ENCODE measurements at places on chromosomes 5 and 9.
A peak's percentile ranks its signal among the peaks of the same experiment; 100 is the strongest.

- no peak overlapping the region for H3K4me3 ChIP-seq
- no peak for DNase-seq
- H3K27me3 ChIP-seq = no peaks in the 10 kb centered on the region
- no peaks in the 10 kb centered on the region for H3K4me1 ChIP-seq
- H3K27ac ChIP-seq = no peak overlapping the region
- H3K36me3 ChIP-seq = peaks cover 9% of the 10 kb centered on the region
These were observed 35.6 kb downstream of the FCHO2 start for GRCh38 chr5:72991394-72991793.

DNA sequence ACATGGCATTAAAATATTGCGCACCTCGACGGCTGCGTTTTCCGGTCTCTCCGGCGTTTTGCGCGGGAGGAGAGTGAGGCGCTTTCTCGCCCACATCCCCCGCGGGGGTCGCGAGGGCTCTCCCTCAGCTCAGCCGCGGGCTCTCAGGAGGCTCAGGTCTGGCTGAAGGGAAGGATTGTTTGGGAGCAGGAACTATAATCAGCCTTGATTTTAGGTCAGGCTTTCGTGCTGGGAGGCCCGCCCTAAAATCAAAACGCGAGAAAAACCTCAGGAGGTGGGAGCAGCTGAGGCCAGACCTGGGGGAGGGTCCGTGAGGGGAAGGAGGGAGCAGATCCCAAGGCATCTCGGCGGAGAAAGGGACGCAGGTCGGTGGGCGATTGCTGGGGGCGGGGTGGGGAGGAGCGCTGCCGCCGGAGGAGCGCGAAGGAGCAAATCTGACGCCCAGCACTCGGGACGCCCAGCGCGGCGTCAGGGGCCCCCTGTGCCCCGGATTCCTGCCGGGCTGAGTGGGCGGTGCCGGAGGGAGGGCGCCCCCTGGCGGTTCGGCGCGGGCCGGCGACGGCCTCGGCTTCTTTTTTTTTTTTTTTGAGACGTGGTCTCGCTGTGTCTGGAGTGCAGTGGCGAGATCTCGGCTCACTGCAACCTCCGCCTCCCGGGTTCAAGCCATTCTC, 18.7 kb upstream of the RNF130 start:
- H3K36me3 ChIP-seq = peaks cover 4% of the 10 kb centered on the region
- peak; percentile 76 for DNase-seq
- peaks cover 4% of the 10 kb centered on the region for H3K27me3 ChIP-seq
- H3K4me1 ChIP-seq = peaks cover 5% of the 10 kb centered on the region

GRCh38 chr5:180136630-180137381, 65.2 kb upstream of the RNF130 start:
- H3K4me1 ChIP-seq = no peaks in the 10 kb centered on the region
- H3K36me3 ChIP-seq = peaks cover 3% of the 10 kb centered on the region
- H3K4me3 ChIP-seq = no peak overlapping the region
- H3K27ac ChIP-seq = no peak overlapping the region

- H3K4me3 ChIP-seq = peak overlapping the region; percentile 76
- peak overlapping the region; percentile 90 for H3K27ac ChIP-seq
- no peak for DNase-seq
- H3K36me3 ChIP-seq = peaks cover 37% of the 10 kb centered on the region
- no peaks in the 10 kb centered on the region for H3K27me3 ChIP-seq
These were observed 23.9 kb downstream of the B4GALT1 start for GRCh38 chr9:33143241-33143661.

DNA sequence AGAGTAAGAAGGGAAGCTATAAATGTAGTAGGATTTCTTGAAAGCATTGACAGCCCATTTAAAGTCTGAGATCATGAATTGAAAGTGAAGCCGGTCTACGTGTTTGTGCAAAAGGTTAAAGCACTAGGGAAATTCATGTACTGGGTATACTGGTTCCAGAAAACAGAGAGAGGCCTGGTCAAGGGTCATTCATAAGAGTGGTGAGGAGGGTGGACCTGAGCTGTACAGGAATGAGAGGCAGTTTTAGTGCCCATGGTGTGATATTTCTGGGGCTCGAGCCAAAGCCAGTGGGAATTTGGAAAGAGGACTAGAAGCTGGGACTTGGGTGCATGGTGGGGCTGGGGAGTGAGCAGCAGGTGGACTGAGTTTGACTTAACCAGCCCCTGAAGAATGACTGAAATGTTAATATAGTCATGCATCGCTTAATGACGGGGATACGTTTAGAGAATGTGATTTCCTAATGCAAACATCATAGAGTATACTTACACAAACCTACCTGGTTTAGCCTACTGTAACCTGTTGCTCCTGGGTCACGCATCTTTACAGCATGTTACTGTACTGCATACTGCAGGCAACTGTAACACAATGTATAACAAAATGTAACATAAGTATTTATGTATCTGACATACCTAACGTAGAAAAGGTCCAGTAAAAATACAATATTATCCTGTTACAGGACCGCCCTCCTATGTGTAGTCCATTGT, 173.0 kb downstream of the MAST4 start:
- no peak for DNase-seq
- no peak overlapping the region for H3K27ac ChIP-seq

- H3K27ac ChIP-seq = peak overlapping the region; percentile 70
- H3K36me3 ChIP-seq = peaks cover 9% of the 10 kb centered on the region
- H3K27me3 ChIP-seq = no peaks in the 10 kb centered on the region
These were observed 17.3 kb downstream of the ADRB2 start for GRCh38 chr5:148843510-148844318.

- no peaks in the 10 kb centered on the region for H3K27me3 ChIP-seq
- no peak overlapping the region for H3K4me3 ChIP-seq
- DNase-seq = no peak
- H3K36me3 ChIP-seq = no peaks in the 10 kb centered on the region
- H3K4me1 ChIP-seq = no peaks in the 10 kb centered on the region
These were observed 262.9 kb upstream of the DAP start for GRCh38 chr5:11023945-11024344.

GRCh38 chr5:56301069-56301468, 67.9 kb upstream of the ANKRD55 start:
- DNase-seq = no peak
- no peaks in the 10 kb centered on the region for H3K27me3 ChIP-seq
- no peak overlapping the region for H3K27ac ChIP-seq
- no peak overlapping the region for H3K4me3 ChIP-seq
- H3K4me1 ChIP-seq = no peaks in the 10 kb centered on the region
- H3K36me3 ChIP-seq = no peaks in the 10 kb centered on the region

GRCh38 chr9:70091572-70091971, 47.9 kb downstream of the MAMDC2 start:
- peaks cover 29% of the 10 kb centered on the region for H3K27me3 ChIP-seq
- no peaks in the 10 kb centered on the region for H3K36me3 ChIP-seq
- no peak for DNase-seq
- no peaks in the 10 kb centered on the region for H3K4me1 ChIP-seq
- no peak overlapping the region for H3K27ac ChIP-seq

DNA sequence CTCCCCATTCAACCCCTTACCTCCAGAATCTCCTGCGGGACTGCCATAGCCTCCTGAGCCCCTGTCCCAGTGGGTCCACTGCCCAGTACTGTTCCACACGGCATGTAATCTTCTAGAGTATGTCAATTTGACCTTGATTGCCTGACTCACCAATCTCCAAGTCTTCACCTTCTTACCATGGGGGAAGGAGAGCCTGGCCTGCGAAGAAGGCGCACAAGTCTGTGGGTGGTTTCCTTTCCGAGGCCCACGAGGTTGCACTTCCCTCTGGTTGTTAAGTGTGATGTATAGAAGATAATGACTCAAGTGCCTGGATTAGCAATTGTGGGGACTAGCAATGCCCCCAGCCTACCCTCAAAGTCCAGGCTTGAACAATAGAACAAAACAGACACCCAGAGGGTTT, 8.1 kb upstream of the TENT4A start:
- H3K27ac ChIP-seq = no peak overlapping the region
- DNase-seq = no peak
- H3K27me3 ChIP-seq = peaks cover 34% of the 10 kb centered on the region
- no peak overlapping the region for H3K4me3 ChIP-seq
- no peaks in the 10 kb centered on the region for H3K4me1 ChIP-seq

- H3K27ac ChIP-seq = no peak overlapping the region
- peaks cover 23% of the 10 kb centered on the region for H3K27me3 ChIP-seq
- H3K36me3 ChIP-seq = no peaks in the 10 kb centered on the region
- DNase-seq = no peak
- H3K4me3 ChIP-seq = no peak overlapping the region
- peaks cover 4% of the 10 kb centered on the region for H3K4me1 ChIP-seq
These were observed 95.5 kb upstream of the RAPGEF1 start for GRCh38 chr9:131835151-131835910.

GRCh38 chr5:122063836-122064235, 14.2 kb downstream of the LOX start:
- DNase-seq = no peak
- H3K27ac ChIP-seq = no peak overlapping the region
- H3K4me3 ChIP-seq = no peak overlapping the region

DNA sequence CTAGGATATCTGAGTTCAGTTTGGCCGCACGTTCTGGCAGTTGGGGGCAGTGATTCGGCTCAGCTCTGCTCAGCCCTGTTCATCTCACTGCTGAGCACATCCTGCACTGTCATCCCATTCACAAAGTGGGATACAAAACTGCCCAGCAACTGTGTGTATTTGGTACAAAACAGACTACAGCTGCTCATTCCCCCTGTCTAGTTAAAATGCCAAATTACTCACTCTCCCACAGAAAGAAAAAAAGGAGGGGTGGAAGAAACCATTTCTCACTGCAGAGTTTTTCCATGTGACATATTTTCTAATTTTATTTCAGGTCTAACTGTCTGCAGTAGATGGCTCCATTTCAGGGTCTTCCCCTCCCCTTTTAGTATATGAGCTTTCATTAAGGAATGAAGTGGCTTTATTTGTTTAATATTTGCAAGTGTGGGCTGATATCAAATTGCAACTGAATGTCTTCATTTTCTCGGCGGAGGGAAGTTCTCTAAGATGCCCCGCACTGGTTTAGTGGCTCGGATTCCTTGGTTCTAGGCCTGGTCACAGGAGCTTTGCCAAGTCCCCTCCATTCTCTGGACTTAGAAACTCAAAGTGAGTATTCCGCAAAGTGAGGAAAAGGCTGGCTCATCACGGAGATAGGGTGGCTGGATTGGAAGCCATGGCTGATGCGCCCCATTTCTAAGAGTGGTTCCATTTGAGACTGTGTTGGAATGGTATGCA, 14.7 kb downstream of the COL15A1 start:
- peaks cover 41% of the 10 kb centered on the region for H3K27me3 ChIP-seq
- no peak overlapping the region for H3K4me3 ChIP-seq
- no peaks in the 10 kb centered on the region for H3K4me1 ChIP-seq
- H3K36me3 ChIP-seq = peaks cover 2% of the 10 kb centered on the region
- DNase-seq = no peak
- H3K27ac ChIP-seq = no peak overlapping the region

DNA sequence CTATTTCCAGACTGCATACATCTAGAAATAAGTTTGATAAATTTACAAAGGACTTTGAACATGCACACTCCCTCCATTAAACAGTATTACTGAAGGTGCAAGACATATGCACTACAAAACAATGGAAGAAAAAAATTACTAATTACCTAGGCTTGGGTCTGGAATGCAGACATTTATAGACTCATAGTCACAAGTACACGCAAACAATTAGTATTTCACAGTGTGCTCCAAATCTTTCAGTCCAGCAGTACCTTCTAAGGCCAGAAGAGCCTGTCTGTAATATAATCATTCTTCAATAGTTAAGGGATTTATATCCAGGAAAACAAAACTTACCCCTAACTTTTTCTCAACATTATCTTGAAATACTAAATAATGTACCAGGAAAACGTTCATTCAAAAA, 11.2 kb downstream of the RICTOR start:
- H3K4me1 ChIP-seq = peaks cover 76% of the 10 kb centered on the region
- DNase-seq = no peak
- H3K36me3 ChIP-seq = peaks cover 18% of the 10 kb centered on the region

- peak overlapping the region; percentile 23 for H3K4me3 ChIP-seq
- H3K27me3 ChIP-seq = no peaks in the 10 kb centered on the region
- peak overlapping the region; percentile 91 for H3K27ac ChIP-seq
These were observed 81.9 kb downstream of the RAPGEF1 start for GRCh38 chr9:131657940-131658339.

DNA sequence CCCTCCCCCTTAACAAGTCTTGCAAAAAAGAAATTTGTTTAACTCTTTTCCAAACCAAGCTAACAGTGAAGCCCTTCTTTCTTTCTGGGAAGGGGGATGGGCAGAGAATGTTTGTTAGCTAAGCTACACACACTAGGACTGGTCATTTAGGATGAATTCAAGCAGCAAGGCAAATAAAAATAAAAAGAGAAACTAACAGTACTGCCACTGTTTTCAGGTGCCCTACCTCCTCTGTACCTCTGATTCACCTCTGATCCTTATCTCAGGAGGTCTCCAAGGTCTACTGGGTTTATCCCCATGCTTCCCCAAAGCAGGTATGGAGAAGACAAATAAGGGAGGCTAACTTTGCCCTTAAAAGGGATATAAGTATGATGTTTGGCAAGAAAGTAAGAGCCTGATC, 52.9 kb downstream of the ELL2 start:
- no peak overlapping the region for H3K27ac ChIP-seq
- no peak overlapping the region for H3K4me3 ChIP-seq
- H3K27me3 ChIP-seq = no peaks in the 10 kb centered on the region
- no peak for DNase-seq

- no peak overlapping the region for H3K4me3 ChIP-seq
- no peaks in the 10 kb centered on the region for H3K27me3 ChIP-seq
- no peaks in the 10 kb centered on the region for H3K4me1 ChIP-seq
- no peak overlapping the region for H3K27ac ChIP-seq
These were observed 582.3 kb downstream of the CAAP1 start for GRCh38 chr9:26310294-26310693.

DNA sequence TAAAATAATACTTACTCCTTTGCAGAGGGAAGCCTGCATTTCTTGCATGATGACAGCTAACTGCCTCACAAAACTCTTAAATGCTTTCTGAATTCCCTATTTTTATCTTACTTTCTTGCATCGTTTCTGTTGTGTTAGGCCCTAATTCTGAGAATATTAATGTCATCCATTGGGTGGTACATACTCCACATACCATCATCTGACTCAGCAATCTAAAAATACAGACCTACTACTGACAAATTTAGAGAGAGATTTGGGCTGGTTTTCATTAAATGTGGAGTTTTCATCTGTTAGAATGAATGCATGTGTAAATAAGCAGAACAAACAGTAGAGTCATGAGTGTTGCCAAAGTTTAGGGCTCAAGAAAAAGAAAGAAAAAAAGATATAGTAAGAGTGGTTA, 26.5 kb upstream of the KCNN2 start:
- no peak overlapping the region for H3K27ac ChIP-seq
- H3K36me3 ChIP-seq = no peaks in the 10 kb centered on the region
- no peak for DNase-seq

DNA sequence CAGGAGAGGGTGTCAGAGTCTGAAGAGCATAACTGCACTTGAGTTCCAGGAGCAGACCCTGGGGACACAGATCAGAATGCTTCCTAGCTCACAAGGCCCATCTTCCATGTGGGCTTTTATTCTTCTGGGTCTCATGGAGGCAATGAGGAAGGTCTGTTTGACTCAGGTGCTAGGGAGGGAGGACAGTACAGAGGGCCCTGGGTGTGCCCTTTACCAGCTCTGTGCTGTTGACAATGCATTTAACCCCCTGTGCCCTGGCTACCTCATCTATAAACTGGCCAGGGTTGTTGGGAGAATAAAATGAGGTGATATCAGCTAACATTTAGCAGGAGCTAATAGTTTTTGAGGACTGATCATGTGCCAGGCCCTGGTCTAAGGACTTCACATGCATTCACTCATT, 318.0 kb downstream of the DMAC1 start:
- H3K4me3 ChIP-seq = no peak overlapping the region
- no peak for DNase-seq
- no peaks in the 10 kb centered on the region for H3K4me1 ChIP-seq
- no peak overlapping the region for H3K27ac ChIP-seq

Data from central memory CD8-positive, alpha-beta T cell (primary cell).